Kidney epithelial cell (primary cell): ENCODE measurements at places on chromosomes 6 and 20. TPM values are rescaled to one million over a fixed set of nuclear protein-coding genes. Genes with fewer than 3 reads are reported as not detected.

- no peak for DNase-seq
These were observed 144.9 kb downstream of the LPA start for GRCh38 chr6:160519133-160519532.

The KCNQ5 gene
- total RNA-seq = 1.9 and 2.5 TPM in 2 replicates

The SLC17A3 gene
- not detected in 2 replicates for total RNA-seq

GRCh38 chr20:15022921-15023320 lies 685.5 kb upstream of the FLRT3 start:
- no peak for DNase-seq

DNA sequence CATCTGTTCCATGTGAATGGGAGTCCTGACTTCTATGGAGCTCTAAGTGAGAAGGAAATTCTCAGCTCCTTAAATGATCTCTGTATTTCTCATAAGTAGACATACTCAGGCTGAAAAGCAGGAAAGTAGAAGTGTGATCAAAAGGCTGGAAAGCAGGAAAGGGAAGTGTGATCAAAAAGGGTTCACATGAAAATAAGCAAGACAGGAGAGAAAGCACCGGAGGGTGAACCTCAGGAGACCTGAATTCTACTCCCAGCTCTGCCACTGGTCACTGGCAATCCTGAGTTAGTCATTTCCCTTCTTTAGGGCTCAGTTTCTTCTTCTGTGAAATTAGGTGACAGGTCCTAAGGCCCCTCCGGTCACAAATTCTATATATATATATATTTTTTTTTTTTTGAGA lies 55.5 kb upstream of the TRERF1 start:
- DNase-seq = no peak

DNA sequence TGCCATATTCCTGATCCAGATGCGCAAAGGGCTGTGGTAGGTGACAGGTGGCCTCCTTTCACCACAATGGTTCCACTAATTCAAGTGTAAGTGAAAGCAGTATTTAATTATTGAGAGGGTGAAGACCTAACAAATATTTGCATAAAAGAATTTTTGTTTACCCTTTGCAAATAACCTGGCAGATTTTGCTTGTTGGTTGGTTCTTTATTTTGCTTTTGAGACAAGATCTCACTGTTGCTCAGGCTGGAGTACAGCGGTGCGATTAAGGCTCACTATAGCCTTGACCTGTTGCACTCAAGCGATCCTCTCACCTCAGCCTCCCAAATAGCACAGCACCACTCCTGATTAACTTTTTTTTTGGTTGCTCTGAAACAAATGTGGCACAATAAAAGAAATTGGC lies 49.2 kb downstream of the PCNA start:
- no peak for DNase-seq

The ECT2L gene
- not detected in 2 replicates for total RNA-seq

The PHACTR2 gene
- total RNA-seq = 19.6 and 29.4 TPM in 2 replicates

The LINC00237 gene
- total RNA-seq = not detected in 2 replicates

DNA sequence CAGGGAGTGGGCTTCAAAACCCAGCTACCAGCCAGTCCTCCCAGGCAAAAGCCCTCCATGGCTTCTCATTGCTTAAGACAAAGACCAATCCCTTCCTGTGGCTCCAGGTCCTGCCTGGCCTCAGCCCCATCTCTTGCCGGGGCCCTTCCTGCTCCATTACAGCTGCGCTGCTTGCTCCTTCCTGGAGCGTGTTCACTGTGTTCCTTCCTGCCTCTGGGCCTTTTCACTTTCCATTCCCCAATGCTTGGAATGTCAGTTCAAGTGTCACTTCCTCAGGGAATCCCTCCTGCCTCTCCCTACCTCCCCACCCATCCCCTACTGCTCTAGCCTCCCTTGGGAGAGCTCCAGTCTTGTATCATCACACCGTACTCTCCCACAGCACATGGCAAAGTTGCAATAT lies 11.1 kb upstream of the ITPR3 start:
- DNase-seq = no peak

GRCh38 chr6:128663238-128663637 lies 142.8 kb upstream of the PTPRK start:
- DNase-seq = no peak
